NCI-H1417 treated with DMSO at 0.1 percent for 48 hours (cell line): ENCODE measurements at places on chromosomes 13 and 19.

DNA sequence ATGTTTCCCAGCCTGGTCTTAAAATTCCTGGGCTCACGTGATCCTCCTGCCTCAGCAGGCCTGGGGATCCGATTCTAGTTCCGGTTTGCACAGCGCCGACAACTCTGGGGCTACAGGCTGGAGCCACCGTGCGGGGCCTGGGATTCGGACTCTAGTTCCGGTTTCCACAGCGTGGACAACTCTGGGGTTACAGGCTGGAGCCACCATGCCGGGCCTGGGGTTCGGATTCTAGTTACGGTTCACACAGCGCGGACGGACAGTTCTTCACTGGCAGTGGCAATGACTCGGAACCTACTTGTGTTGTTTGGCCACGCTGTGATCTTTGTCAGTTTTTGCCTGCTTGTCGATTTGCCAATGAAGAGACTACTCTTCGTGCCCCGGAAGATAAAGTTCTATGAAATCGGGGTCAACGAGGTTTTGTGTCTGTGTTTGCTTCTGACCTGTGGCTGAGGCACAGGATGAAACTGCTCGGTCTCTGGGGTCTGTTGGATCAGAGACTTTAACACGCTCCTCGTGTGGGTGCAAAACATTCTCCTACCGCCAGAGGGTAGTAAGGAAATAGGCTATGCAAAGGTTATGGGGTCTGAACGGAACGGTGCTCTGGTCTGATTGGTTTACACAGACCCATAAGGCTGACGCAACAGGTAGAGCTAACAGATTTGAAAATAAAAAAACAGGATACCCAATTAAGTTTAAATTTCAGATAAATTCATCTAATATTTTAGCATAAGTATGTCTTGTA lies 12.1 kb upstream of the ZSCAN1 start:
- DNase-seq = no peak

- no peak for DNase-seq
Measured at GRCh38 chr13:96994017-96994857, at the start of gene OXGR1. OXGR1 (minus strand) TSS chr13:96994476; CDS start chr13:96987759, 6,717 bp downstream.

DNA sequence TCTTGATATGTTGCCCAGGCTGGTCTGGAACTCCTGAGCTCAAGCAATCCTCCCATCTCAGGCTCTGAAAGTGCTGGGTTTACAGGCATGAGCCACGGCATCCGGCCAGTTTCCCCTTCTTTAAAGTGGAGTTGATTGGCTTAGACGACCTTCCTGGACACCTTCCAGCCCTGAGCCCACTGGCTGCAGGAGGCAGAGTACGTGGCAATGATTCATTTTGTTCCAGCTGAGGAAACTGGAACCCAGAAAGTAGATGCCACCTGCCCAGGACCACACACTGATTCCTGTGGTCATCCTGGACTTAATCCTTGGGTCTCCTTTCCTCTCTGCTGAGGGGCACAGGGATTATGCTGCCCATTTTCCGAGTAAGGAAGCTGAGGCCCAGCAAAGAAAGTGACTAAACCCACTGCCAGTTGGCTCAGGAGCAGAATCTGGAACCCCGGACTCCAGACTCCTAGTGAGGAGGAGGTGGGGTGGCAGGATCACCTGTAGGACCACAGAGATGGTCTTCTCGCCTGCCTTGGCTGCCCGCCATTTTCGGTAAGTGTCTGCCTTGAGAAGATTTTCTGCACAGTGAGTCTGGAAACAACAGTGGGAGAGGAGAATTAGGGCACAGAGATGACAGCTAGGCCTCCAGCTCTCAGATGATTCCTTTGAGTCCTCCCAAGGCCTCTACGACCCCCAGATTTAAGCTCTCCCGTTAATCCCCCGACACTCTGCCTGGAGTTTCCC lies 737 bp downstream of the XRCC1 start:
- no peak for DNase-seq

DNA sequence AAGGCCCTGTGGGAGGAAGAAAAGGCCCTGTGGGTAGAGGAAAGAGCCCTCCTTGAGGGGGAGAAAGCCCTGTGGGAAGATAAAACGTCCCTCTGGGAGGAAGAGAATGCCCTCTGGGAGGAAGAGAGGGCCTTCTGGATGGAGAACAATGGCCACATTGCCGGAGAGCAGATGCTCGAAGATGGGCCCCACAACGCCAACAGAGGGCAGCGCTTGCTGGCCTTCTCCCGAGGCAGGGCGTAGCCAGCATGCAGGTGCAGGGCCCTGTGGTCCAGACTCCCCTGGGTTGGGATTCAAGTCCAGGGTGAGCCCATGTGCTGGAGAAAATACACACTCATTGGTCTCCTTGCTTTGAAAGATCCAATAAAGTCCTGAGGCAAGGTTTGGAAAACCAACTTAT lies 4.1 kb downstream of the CCDC70 start:
- no peak for DNase-seq

DNA sequence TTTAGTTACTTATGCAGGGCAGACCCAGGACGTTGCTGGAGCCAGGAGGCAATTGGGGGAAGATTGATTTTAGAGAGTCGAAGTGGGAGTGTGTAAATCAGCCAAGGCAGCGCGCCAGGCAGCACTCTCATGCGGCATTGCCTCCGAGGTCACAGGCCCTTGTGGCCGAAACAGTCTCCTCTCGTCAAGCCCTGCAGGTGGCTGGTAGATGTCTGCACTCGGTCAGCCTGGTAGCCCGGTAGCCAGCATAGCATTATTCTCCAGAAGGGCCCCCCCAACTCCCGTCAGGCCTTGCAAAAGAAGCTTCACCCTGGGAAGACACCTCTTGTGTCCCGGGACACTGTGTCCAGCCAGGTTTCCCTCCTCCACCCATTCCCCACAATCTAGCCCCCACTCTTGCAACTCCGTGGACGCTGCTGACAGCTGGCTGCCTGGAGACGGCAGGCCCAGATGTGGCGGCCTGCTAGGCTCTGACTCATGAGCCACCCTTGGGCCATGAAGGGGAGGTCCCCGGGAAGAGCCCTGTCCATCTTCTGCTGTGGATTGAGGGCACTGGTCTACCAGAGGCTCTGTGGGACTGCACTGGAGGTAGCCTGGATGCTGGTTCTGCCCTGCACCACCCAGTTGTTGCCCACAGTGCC lies 2.6 kb upstream of the PEPD start:
- no peak for DNase-seq

DNA sequence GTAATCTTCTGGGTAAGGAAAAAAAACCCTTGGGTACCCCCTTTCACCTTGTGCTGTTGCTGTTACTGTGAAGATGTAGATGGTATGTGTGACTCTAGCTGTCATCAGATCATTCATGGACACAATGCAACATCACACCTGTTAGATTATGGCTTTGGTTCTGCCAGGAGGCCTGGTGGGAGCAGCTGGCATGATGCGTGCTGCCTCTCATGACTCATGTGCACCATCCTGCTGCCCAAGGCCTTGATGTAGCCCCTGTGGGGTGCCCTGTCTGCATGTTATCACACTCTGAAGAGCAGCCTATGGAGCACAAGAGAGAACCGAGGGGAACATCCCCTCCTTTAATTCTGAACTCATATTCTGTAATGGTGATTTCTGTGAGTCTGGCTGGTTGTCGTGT lies 57.7 kb upstream of the TEX29 start:
- DNase-seq = no peak

DNA sequence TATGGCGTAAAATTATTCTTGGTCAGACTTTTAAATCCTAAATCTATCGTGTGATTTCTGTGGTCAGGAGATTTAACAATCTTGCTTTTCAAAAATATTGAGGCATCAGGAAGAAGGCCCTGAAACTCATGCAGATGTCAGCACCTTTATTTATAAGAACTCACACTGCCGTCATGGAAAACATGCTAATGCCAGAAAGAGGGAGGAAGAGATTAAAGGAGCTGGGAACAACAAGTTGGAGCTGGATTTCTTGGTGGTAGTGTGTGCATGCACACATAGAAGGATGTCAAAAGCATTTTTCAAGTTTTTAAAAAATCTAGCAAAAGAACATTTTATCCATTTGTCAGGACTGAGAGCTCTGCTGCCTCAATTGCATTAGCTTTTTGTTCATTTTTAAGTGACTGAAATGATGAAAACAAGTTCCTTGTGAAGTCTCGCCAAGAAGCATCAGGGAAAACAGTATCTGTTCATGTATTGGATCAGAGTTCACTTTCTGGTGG lies 342.5 kb downstream of the SPRY2 start:
- DNase-seq = no peak

DNA sequence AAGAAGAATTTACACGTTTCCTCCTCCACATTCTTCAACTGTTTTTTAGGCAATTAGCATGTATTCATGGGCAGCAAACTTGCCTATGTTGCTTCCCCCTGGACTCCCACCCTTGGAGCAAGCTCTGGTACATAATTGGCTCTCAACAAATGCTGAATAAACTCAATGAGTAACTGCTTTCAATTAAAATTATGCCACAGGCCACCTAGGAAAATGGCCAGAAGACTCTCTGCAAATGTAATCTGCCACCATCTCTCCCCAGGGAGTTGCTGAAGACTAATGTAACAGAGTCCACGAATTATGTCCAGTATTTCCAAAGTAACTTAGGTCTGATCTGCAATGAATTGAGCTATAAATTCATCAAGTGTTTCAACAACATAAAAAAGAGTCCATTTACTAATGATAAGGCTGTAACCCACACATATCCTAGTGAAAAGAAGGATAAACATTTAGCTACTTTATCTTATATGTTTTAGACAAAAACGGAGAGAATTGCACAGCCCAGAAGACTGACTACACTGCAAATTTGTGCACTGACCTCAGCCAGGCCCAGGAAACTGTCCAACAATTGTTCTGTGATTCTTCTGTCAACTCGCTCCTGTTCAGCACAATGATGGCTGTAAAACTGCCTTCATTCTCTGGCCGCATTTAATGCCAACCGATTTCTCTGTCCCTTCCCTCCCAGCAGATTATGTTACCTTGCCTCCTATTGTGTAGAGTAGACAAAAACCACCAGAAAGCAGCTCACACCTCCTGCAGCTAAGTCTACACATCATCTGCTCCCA lies 808.6 kb upstream of the ARGLU1 start:
- DNase-seq = no peak

- DNase-seq = no peak
Measured at GRCh38 chr13:39618561-39618960, 15.6 kb upstream of the LHFPL6 start.

GRCh38 chr13:49908637-49909036 lies 27.5 kb downstream of the SPRYD7 start:
- DNase-seq = no peak

DNA sequence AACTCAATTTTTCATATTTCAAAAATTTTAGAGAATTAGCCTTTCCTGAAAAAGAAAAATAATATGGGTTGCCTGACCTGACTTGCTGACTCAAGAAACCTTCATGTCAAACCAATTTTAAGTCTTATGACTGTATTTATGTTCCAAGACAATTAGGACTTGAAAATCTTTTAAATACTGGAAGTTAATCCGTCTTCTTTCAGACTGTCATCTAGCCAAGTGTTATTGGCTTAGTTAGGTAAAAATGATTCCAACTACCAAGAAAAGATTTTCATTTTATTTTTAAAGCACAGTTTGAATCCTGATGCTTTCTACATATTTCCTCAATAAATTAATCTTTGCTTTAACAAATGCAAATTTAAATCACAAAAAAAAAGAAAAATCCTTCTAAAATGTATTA lies 337.6 kb downstream of the SLITRK6 start:
- DNase-seq = no peak

GRCh38 chr13:94298346-94298745 lies 181.1 kb downstream of the DCT start:
- DNase-seq = no peak

- no peak for DNase-seq
Measured at GRCh38 chr13:59527500-59527899, 636.2 kb downstream of the DIAPH3 start.

GRCh38 chr19:55229145-55229788 lies 704 bp upstream of the TMEM86B start:
- no peak for DNase-seq

DNA sequence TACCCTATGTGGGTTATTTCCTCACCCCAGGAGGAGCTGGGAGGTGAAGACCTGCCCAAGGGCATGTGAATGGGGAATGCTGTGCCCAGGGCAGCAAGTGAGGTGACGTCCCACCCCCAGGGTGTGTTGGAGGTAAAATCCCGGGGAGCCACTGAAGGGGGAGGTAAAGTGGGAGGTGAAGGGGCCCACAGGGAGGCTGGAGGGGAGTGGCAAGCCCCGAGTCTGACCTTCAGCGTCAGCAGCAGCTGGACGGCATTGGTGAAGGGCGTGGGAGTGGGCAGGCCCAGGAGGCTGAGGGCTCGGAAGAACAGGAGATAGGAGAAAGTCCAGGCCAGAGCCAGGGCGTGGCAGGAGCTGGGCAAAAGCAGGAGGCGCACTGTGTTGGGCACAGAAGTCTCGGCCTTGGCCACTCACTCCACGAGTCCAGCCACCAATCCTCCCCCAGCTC lies 2.4 kb downstream of the MBOAT7 start:
- no peak for DNase-seq

- DNase-seq = no peak
Measured at GRCh38 chr19:39413272-39413910, 922 bp downstream of the PLEKHG2 start.

DNA sequence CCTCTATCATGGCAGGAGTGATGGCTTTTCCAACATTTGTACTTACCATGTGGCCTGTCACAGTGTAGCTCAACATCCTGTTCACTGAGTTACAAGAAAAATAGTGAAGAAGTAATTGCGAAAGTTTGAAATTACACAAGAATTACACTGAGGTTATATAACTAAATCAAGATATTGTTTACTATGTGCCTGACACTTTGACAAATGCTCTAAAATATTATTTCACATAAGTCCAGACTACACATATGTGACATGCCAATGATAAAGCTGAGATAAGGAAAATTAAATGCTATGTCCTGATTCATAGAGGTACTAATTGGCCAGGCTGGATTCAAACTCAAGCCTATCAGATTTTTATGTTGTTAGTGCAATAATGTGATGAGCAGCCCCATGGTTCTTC lies 451.7 kb downstream of the PCDH9 start:
- DNase-seq = no peak

DNA sequence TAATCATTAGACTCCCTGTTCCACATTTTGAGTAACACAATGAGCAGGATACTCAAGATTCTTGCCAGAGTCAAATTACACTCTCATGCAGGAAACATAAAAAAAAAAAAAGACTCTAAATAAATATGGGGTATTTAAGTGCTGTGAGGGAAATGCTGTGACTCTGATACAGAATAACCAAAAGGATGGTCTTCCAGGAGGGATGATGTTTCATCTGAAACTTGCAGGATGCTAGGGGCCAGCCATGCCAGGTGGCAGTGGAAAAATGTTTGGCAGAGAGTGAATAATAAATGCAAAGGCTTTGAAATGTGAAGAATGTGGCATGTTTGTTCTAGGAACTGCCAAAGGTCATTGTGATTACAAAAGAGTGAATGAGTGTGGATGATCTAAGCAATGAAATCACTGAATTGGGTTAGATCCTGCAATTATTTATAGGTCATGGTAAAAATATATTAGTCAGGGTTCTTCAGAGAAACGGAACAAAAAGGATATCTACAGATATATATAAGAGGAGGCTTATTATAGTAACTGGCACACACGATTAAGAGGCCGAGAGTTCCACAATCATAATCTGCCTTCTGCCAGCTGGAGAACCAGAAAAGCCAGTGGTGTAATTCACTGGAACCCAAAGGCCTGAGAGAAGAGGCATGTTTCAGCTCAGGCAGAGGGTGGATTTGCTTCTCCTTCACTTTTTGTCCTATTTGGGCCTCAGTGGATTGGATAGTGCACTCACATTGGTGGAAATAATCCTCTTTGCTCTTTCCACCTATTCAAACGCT lies 1832.8 kb upstream of the MIR17HG start:
- no peak for DNase-seq
